Breast epithelium (tissue), 4 donors: ENCODE measurements at places on chromosomes 5 and 9.

GRCh38 chr9:8917956-8918739 lies 1118.6 kb upstream of the DMAC1 start:
- DNase-seq = no peak

- no peak for DNase-seq
These were observed 253.5 kb upstream of the NREP start for GRCh38 chr5:112010475-112010874.

GRCh38 chr5:1732945-1733344 lies 66.7 kb downstream of the MRPL36 start:
- DNase-seq = no peak

DNA sequence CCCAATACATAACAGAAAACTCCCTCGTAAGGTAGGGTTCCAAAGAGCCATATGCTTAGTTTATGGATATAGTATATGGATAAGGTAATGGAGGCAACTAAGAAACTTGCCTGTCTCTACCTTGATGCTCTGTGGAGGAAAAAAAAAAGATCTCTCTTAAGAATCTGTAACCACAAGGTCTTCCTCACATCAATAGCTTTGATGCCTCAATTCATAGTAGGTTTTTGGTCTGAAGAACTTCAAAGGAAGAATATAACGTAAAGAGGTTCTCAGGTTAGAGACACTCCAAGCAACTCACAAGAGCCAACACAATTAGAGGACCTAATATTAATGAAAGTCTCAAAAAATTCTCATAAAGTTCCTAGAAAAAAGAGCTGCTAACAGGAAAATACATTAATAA lies 140.2 kb downstream of the FBN2 start:
- DNase-seq = no peak

DNA sequence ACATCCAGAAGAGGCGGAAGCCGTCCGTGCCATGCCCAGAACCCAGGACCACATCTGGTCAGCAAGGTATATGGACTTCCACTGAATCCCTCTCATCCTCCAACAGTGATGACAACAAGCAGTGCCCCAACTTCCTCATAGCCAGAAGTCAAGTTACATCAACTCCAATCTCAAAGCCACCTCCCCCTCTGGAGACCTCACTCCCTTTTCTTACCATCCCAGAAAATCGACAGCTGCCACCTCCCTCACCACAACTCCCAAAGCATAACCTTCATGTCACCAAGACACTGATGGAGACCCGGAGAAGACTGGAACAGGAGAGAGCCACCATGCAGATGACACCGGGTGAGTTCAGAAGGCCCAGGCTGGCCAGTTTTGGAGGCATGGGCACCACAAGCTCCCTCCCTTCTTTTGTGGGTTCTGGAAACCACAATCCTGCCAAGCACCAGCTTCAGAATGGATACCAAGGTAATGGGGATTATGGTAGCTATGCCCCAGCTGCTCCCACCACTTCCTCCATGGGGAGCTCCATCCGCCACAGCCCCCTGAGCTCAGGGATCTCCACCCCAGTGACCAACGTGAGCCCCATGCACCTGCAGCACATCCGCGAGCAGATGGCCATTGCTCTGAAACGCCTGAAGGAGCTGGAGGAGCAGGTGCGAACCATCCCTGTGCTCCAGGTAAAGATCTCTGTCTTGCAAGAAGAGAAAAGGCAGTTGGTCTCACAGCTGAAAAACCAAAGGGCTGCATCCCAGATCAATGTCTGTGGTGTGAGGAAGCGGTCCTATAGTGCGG lies 130.3 kb upstream of the DMRT1 start:
- DNase-seq = no peak

GRCh38 chr9:98790134-98790841 lies 6.1 kb downstream of the ANKS6 start:
- DNase-seq = no peak

DNA sequence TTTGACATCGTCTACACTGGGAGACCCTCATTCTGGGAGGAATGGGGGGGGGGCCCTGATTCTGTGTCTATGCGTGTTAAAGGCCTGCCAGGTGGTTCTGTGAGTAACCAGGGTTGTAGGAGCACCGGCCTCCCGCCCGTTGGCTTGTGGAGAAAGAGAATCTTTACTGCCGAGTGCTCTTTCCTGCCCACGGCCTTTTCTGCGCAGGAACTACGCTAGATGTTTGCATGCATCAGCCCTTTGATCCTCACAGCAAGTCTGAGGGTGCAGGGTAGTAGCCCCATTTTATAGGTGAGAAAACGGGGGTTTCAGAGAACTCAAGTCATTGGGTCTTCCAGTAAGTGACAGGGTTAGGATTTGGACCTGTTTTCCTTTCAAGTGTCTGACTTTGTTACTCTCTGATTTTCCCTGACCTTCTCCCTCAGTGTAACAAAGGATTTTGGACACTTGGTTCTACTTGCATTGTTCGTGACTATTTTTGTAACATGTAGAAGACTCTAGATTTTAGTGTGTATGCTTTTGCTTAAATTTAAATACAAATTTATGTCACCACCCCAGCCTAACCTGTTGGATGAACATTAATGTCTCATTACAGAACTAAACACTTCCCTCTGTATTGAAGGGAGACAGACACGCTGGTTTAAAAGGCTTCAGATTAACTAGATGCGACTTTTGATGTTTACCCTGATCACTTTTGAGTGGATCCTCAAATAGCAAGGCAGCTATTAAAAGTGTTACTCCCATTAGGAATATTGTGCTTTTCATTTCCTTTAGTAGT lies 22.0 kb downstream of the MAST4 start:
- DNase-seq = no peak

DNA sequence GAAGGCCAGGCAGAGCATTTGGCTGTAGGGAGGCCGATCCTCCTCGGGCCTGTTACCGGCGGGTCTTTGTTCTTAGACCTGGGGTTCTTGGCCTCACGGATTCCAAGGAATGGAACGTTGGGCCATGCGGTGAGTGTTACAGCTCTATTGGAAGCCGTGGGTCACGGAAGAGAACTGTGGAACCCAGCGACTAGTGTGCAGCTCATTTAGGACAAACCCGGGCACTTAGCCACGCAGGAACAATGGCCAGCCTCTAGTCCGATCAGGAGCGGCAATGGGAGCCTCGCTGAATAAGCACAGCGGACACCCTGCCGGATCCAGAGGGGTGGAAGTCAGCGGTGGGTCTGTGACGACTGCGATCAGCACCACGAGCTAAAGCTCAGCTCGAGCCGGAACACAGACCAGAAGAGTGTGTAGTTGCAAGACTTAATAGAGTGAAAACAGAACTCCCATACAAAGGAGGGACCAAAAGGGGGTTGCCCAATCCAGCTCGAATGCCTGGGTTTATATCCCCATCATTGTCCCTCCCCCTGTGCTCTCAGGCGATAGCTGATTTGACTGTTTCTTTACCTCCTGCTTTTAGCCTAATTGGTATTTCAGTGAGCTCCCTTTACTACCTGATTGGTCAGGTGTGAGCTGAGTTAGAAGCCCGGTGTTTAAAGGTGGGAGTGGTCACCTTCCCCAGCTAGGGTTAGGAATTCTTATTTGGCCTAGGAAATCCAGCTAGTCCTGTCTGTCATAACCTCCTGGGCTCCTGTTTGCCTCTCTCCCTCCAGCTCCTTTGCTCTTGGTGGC lies 53.7 kb upstream of the RPL26L1 start:
- DNase-seq = no peak

- no peak for DNase-seq
These were observed 134.3 kb upstream of the ICE1 start for GRCh38 chr5:5288201-5288600.

- DNase-seq = no peak
These were observed 73.6 kb upstream of the RPS23 start for GRCh38 chr5:82351754-82352145.

- no peak for DNase-seq
These were observed 45.8 kb downstream of the EPB41L4B start for GRCh38 chr9:109274884-109275730.
